CD8-positive, alpha-beta memory T cell (primary cell): ENCODE measurements at places on chromosomes 6 and 20.

DNA sequence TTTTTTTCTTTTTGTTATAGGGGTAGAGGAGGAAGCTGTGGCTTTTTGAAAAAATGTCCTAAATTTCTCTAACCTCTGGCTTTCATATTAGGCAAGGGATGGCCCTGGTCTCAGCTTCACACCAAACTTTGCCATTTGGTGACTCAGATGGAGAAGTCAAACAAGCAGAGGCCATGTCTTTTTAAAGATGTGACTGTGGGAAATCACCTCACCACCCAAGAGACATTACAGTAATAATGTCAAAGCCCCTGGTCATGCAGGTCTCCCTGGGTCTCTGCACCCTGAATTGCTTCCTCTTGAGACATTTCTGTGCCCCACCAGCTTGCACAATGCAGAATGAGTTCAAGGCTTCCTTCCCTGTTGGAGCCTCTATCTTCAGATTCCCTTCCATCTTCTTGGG, 39.5 kb upstream of the ADGRF5 start:
- DNase-seq = no peak

- DNase-seq = no peak
These were observed 96.5 kb downstream of the ELOVL5 start for GRCh38 chr6:53252177-53252692.

DNA sequence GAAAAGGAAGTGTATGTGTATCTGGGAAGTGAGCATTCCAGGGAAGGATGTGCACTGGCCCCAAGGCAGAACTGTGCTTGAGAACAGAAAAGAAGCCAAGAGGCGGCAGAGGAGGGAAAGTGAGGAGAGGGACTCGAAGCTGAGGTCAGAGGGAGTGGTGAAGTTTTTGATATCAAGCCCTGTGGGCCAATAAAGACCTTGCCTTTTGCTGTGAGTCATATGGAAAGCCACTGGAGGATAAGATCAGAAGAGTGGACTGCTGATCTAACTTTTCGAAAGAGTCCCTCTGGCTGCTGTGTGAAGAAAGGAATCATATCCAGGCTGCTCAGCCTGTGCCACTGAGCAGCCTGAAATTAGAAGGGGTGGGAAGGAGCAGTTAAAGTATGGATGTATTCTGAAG, 99.4 kb downstream of the EYA4 start:
- DNase-seq = no peak

GRCh38 chr6:42251911-42252637, 34.4 kb upstream of the MRPS10 start:
- no peak for DNase-seq

GRCh38 chr20:45860560-45861220, 3.3 kb downstream of the ZSWIM3 start:
- no peak for DNase-seq

GRCh38 chr6:65922049-65922448, 215.0 kb upstream of the EYS start:
- DNase-seq = no peak

GRCh38 chr6:105875974-105876640, 210.0 kb upstream of the PRDM1 start:
- no peak for DNase-seq

- no peak for DNase-seq
These were observed 17.9 kb upstream of the THEMIS start for GRCh38 chr6:127918506-127919427.

GRCh38 chr6:54784011-54784410, 62.6 kb upstream of the FAM83B start:
- DNase-seq = no peak

GRCh38 chr6:150068151-150068550, 770 bp downstream of the ULBP3 start:
- DNase-seq = no peak

DNA sequence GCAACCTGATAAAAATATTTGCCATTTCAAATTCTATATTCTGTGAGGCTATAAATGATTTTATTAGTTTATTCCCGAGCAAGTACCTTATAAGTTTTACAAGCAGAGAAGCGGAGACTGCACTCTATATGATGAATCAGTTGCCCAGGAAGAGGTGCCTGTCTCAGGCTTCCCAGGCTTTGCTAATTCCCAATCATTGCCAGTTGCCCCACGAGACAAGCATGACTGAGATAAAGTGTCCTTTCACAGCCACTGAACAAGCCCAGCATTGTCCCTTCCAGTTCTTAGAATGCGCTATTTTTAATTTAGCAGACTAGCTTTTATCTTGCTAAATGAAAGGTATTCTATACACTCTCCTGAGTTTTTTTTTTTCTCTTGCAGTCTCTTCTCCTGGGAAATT, 260.7 kb downstream of the ALDH8A1 start:
- no peak for DNase-seq

GRCh38 chr6:148857798-148858390, 111.1 kb downstream of the UST start:
- DNase-seq = no peak

- DNase-seq = peak; percentile 3
These were observed 26.0 kb upstream of the CRIP3 start for GRCh38 chr6:43334466-43335095.

DNA sequence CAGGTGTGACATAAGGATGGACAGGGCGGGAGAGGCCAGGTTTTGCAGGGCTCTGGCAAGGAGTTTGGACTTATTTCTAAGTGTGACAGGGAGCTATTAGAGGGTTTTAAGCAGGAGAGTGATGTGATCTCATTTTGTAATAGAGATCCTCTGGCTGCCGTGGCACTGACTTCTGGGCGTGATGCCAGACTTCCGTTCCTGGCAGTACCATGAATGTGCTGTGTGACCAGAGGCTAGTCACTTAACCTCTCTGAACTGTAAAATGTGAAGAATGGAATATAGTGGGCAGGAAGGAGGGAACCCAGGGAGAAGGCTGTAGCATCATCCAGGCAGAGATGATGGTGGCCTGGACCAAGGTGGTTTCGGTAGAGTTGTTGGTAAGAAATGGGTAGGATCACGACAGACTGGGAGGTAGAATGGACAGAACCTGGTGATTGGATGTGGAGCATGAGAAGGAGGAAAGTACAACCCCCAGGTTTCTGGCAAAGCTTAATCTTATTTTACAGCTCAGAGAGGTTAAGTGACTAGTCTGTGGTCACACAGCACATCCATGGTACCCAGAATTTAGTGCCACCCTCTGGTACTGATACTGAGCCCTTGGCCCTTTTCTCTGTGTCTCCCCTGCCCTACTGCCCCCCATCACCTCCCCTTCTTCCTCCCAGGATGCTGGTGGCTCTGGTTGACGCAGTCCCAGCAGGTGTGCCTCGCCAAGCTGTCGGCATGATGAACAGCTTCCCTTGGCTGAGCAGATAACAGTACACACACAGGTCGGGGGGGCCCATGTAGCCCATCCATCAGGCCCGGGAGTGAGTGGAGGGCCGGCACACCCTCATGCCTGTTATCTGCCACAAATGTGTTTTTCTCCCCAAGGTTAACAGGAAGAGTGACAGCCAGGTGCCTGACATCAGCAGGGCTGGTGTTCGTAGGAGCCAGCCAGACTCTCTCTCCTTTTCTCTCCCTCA, 52.9 kb upstream of the CTNNBL1 start:
- DNase-seq = no peak

DNA sequence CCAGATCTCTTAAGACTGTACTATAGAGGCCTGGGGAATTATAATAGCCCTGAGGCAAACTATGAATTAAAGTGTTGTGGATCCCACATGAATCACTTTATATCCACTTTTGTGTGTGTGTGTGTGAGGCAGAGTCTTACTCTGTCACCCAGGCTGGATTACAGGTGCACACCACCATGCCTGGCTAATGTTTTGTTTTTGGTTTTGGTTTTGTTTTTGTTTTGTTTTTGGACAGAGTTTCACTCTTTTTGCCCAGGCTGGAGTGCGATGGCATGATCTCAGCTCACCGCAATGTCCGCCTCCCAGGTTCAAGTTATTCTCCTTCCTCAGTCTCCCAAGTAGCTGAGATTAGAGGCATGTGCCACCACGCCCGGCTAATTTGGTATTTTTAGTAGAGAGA, 32.2 kb upstream of the MICB start:
- DNase-seq = peak; percentile 14

DNA sequence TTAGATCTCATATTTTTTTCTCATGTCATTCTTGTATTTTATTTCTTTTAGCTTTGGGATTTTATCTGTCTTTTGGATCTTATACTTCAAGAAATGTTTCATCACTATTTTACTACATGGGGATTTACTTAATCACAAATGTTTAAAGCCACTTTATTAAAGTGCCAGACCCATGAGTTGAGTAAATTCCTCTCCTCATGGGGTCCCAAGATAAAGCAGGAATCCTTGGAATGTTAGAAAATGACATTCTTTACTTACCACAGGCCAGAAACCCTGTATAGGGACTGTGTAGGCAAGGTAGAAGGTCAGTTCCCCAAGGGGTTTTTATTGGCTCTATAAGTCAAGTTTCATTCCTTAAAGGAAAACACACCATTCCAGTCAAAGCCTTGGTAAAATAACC, 28.4 kb upstream of the OR2J2 start:
- no peak for DNase-seq

- no peak for DNase-seq
These were observed 106.5 kb upstream of the LOC128125822 start for GRCh38 chr6:63465750-63466149.

- DNase-seq = no peak
These were observed 16.9 kb upstream of the THEMIS start for GRCh38 chr6:127917766-127918165.

DNA sequence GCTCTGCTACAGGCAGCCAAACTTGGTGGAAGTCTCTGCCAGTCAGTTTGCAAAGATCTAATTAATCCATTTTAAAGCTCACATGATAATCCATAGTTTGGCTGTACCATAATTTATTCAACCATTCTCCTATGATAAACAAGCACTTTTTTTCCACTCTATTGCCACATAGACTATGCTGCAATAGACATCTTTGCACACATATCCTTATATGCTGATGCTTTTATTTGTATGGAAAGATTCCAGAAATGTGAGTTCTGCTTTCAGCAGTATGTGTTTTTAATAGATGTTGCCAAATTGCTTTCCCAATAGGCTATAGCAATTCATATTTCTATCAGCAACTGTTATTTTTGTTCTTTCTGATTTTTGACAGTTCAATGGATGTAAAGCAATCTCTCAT, 628.0 kb downstream of the KIF16B start:
- DNase-seq = no peak

DNA sequence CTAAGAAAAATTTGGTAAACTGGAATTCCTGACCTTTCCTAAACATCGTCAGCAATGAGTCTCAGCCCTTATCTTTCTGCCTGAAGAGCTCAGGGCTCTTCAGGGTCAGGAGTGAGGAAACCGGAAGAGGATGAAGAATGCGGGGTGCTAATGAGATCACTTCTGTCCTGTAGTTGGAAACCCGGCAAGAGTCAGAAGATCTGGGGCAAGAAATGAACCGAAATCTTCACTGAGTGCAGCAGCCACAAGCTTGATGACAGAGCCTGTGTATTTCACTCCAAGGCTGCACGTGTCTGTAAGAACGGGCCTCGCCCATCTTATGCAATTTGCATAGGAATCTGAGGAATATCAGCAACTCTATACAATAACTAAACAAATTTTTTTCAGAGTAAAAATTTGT, 60.4 kb upstream of the QKI start:
- no peak for DNase-seq

DNA sequence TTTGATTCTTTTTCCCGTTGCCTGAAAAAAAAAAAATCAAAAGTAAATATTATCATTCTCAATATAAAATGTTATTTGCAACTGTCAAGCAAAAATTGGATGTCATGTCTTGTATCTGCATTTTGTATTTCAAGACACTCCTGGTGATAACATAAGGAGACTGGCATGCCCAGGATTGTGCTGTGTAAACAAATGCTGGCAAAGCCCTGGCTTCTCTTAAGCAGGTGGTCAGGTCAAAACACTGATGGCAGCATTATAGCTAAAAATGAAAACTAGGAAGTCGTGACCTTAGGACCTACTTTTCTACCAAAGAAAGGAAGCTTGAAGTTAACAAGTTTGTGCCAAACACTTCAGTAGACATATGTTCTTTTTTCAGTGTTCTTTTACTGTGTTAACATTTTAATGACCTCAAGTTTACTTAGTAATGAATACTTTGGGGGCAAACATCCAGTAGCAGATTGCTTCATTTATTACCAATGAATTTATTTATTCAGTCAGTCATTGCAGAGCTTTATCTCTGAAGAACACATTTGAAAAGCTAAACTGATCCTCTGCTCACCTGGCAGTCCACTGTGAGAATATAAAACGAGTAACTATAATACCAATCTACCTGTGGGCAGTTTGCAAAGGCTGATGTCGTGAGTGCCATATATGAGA, 243.1 kb upstream of the FLRT3 start:
- DNase-seq = no peak

DNA sequence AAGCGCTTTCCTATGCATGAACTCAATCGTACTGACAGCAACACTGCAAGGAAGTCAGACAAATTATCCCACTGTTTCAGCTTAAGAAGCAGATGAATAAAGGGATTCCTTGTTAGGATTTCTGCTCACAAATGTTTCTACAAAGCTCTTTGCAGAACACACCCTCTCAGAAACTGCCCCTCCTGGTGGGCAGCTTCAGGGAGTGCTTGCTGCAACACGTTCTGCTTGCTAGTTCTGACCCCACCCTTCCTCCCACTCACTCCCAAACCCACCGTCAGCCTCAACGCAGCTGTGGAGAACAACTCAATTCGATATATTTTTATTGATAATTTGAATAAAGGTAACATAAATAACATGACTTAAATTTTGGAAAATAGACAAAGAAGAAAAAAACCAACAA, 250.8 kb upstream of the PRDM1 start:
- DNase-seq = no peak

- DNase-seq = no peak
These were observed 4.9 kb downstream of the RIMS4 start for GRCh38 chr20:44805335-44805978.

GRCh38 chr6:11650025-11650696, 112.6 kb downstream of the TMEM170B start:
- no peak for DNase-seq

DNA sequence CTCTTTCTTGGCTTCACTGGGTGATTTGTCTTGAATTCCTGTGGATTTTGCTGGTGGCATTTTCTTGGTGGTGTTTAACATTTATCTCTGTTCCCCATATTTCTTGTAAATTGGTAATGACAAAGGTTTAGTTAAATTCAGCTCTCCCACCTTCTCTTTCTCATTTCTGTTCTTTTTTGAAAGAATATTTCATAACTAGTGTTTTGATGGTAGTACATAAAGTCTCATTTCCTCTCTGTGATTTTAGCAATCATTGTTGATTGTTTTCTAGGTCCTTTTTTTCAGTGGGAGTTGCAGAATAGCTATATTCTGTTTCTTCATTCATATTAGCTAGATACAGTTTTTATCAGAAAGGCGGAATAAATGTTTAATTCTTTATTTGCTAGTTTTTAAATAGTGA, 73.1 kb downstream of the QKI start:
- DNase-seq = no peak

DNA sequence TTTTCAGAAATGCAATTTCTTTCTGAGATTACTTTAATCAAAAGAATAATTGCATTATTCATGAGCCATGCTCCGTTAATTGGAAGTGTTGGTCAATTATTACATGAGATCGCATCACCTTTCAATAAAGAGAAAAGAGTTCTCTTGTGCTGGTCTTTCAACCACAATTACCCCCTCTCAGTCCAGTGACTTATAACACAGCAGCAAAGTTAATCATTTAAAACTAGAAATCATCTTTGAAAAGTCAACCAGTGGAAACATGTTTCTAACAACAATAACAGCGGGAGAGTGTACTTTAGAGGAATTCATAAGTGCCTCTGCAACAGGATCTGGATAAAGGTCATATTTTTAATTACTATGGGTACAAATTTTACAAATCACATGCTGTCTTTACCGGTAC, 384.4 kb upstream of the AGPAT4 start:
- DNase-seq = no peak
